GM12864 (cell line): ENCODE measurements at places on chromosomes 6 and 20.
A peak's percentile ranks its signal among the peaks of the same experiment; 100 is the strongest.

GRCh38 chr6:6006428-6007365 is at the start of gene NRN1:
TSS of gene NRN1 (minus strand) at chr6:6006925. CDS start at chr6:6006749, 176 bp downstream.
- no peak for DNase-seq

GRCh38 chr6:129750360-129750759 is 40.4 kb upstream of the ARHGAP18 start:
- no peak for DNase-seq

DNA sequence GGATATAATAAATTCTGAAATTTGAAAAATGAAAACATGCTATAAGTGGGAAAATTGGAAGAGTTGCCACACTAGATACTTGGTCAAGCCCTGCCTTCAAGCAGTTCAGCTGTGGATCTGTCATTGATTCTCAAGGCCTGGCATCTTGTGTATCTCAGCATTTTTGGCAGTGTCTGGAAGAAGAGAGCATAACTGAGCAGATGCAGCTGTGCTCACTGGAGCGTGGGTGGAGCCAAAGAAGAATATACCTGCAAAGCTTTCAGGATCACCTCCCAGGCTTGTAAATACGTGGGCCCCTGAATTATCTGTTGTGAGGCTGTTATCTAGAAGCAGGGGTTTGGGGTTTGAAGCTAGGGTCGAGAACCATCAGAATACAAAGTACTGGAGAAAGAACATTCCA is 31.3 kb upstream of the CHD6 start:
- no peak for DNase-seq

GRCh38 chr20:51938559-51939258 is 136.4 kb upstream of the SALL4 start:
- no peak for DNase-seq

DNA sequence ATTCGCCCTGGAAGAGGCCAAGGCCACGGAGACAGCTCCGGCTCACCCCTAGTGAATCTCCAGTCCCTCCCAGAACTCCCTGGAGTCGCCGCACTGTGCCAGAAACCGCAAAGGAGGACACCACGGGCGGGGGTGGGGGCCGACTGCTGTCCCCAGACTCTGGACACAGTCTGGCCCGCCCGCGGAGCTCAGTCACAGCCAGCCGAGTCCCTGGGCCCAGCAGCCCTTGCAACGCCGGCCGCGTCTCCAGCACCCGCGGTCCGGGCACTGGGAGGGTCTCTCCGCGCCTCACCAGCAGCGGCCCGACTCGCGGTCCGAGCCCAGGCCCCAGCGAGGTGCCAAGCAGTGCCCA is 518 bp downstream of the PEX6 start:
- DNase-seq: no peak

- no peak for DNase-seq
Measured at GRCh38 chr6:43798688-43799444, 28.9 kb downstream of the VEGFA start.

DNA sequence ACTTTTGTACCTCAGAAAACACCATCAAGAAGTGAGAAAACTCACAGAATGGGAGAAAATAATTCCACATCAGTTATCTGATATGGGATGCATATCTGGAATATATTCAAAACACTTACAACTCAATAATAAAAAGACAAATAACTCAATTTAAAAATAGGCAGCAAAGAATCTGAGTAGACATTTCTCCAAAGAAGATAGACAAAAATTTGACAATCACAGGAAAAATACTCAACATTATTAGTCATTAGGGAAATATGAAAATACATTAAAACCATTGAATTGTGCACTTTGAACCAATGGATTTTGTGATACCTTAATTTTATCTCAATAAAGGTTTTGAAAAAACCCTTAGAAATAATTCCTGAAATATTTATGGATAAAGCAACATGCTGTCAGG is 36.9 kb upstream of the STMND1 start:
- DNase-seq: no peak

- no peak for DNase-seq
Measured at GRCh38 chr20:47125508-47125757, 230.8 kb downstream of the EYA2 start.

GRCh38 chr20:47455133-47456040 is 46.3 kb upstream of the NCOA3 start:
- DNase-seq: no peak

- DNase-seq: no peak
Measured at GRCh38 chr6:63759605-63760105, 124.1 kb downstream of the PHF3 start.

GRCh38 chr6:137495703-137496336 is 1.6 kb upstream of the OLIG3 start:
- no peak for DNase-seq

DNA sequence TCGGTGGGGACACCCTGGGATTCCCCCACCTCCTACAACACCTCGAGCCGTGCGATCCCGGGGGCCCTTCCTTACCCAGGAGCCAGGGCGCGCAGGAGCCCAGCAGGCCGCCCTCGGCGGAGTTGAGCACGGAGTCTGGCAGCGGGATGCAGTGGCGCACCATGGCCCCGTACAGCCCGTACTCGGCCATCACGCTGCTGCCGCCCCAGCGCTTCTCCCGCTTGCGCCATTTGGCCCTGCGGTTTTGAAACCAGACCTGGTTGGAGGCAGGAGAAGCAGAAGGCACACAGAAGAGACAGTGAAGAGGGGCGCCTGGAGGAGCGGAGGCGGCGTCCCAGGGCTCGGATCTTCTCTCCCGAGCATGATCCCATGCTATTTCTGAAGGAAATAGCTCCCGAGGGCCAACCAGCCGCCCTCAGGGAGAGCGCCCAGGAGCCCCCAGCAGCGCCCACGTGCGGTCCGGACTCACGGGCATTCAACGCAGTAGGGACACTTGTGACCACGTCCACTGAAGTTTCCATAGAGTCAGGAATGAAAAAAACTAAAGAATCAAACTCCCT is 4.3 kb downstream of the VSX1 start:
- no peak for DNase-seq

GRCh38 chr20:53565254-53565653 is 28.4 kb downstream of the ZNF217 start:
- no peak for DNase-seq

- DNase-seq: no peak
Measured at GRCh38 chr6:13235339-13235738, 93.0 kb downstream of the TBC1D7 start.

DNA sequence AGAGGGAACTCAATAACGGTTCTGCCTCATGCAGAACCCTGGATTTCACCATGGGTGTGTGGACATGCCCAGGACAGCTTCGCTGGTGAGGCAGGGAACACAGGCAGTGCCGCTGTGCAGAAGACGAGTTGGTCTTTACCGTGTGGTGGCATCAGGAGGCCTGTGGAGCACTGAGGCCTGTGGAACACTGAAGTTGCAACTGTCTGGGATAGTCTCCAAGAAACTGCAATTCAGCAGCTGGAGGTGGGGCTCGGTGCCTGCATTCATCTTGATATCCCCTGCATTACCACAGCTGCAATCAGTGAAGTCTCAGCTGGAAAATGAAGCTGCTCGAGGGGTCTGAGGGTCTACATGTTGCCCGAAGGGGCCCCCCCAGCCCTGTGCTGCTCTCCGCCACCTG is 202.4 kb upstream of the CDH4 start:
- DNase-seq: no peak

- DNase-seq: no peak
Measured at GRCh38 chr6:140382355-140382754, 1007.9 kb upstream of the CITED2 start.

- DNase-seq: no peak
Measured at GRCh38 chr6:134323698-134324097, 5.8 kb upstream of the SGK1 start.

- DNase-seq: no peak
Measured at GRCh38 chr6:97029056-97029455, 104.5 kb downstream of the KLHL32 start.

DNA sequence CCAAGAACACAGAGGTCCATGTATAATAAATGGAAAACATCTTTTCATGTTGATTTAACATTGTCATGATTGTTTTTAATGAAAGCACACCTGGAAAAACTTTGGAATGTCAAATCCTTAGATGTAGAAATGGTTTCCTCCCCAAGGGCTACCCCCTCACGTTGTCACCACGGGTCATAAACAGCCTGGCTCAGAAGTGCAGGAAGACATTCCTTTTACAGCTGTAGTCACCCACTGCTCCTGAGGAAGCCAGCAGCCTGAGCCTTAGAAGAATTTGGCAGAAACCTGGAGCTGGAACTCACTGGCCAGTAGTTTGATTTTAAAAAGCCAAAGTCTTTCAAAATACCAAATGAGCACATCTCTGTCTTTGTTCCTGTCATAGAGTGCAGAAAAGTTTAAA is 23.7 kb downstream of the ADGRF5 start:
- DNase-seq: no peak

DNA sequence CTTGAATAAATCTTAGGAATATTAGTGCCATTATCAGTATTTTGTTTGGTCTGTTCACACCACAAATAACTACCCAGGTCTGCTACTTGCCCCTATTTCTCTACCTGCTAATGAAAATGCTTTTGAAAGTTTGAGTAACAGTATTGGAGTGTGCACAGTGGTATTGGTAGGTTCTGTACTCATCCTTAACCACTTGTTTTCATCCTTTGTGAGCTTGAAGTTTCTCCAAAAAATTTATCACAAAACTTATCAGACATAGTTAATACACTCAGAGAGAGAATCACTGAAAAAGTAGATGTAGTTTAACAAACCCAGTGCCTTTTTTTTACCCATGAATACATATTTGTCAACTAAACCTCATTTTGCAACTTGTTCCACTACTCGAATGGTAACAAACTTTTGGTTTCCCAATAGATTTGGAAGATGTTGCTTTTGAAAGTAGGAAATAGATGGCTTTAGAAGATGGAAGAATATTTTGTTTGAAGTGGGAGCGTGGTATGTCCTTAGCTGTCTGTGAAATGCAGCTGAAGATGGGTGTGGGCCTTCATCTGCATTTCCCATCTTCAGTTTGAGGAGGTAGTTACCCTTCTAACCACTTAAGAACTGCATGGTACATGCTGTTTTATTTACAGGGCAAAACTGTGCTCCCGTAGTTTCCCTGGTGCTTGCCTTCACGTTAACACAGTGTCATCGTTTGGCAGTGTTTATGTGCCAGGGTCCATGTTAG is 9.0 kb downstream of the PTPN1 start:
- DNase-seq: no peak

DNA sequence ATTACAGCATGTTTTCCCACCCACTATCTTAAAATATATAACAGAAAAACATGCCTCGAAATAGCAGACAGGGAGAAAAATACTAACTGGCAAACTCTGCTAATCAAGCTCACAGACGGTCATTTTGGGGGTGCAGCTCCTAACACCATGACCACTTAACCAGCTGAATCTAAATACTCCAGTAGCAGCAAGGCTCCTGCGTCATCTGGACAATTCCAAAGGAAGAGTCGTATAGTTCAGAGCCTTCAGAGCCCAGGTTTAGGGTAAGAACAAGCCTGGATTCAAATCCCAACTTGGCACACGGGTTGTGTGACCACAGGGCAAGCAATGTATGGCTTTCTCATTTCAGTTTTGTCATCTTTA is 81.3 kb upstream of the COL21A1 start:
- DNase-seq: no peak

- no peak for DNase-seq
Measured at GRCh38 chr6:133966654-133967329, 13.8 kb downstream of the TBPL1 start.

DNA sequence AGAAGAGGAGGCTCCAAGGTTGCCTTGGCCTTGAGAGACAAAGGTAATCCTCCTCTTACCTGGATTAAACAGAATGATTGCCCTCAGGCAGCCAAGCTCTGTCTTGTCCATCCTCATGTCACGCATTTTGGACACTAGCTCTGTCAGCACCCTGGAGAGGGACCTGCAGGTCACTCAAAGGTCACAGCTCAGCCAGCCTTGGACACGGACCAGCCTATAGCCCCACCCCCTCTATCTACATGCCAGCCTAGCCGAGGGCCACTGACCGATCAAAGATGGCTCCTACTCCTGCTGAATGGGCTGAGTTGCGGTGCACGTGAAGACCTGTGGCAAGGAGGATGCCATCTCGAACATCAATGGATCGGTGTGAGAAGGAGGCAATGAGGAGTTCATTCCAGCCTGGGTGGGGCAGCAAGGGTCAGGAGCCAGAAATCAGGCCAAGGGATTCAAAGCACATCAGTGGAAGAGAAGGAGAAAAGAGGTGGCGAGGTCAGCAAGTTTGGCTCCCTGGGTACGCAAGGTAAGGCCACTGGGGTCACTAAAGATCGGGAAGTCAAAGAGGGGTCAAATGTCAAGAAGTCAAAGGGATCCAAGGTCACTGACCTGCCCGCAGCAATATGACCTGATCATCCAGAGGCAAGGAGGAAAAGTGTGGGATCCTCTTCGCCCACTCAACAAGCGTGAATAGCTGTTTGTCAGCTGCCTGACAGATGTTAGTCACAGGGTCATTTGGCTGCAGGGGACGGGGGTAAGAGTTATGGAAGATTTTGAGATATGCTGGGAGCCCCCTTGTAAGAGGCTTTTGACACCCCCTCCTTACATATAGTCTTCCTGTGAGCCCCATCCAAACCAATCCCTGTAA is 3.3 kb upstream of the COL11A2 start:
- no peak for DNase-seq

DNA sequence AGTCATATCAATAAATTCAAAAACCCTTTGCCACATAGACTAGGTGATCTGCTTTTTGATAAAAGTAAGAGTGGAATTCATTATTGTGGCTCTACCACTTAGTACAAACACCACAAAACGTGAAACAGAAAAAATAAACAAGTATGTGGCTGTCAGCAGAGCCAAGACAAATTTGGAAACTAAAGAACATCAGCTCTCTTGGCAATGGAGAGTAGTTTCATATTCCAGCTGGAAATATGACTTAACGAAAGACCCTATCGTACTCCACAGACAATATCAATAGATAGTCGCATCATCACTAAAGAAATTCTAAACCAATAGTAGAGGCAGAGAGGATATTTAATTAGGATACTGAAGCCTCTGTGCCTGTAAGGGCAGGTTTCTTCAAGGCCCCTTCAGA is 20.8 kb downstream of the TBX18 start:
- no peak for DNase-seq

GRCh38 chr6:52049252-52050050 is 38.0 kb downstream of the PKHD1 start:
- peak; percentile 21 for DNase-seq

- no peak for DNase-seq
Measured at GRCh38 chr6:143397227-143398222, 53.0 kb downstream of the ADAT2 start.

DNA sequence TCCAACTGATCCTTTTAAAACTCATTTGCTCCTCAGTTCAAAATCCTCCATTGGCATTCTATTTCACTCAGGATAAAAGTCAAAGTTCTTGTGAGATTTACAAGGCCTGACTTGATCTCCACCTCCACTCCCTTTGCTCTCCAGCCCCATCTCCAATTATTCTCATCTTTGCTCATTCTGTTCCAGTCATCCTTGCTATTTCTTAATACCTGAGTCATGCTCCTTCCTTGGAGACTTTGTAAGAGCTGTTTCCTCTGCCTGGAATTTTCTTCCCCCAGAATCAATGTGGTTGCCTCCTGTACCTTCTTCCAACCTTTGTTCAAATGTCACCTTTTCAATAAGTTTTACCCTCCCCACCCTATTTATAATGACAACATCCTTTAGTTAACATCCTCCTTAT is 373.5 kb downstream of the HTR1B start:
- no peak for DNase-seq
